Activated T-helper 1 cell treated with Interleukin-2 at 50 U/mL for 16 hours (primary cell): ENCODE measurements at places on chromosomes 2 and 18.

DNA sequence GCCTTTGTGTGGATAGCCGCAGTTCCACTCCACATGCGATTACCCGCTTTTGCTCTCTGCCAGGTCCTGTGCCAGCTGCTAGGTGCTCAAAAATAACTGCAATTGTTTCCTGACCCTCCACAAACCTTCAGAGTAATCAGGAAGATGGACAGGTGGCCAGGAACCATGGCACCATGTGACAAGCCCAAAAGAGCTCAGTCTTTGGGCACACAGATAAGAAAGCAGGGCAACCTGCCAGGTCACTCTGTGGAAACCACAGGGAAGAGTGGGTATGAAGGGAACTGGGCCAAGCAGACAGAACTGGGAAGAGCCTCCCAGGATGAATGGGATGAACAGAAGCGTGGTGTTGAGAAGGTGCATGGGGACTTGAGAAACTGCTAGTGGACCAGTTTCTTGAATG is 79.4 kb upstream of the AGAP1 start:
- no peak for DNase-seq

GRCh38 chr18:730692-731091 is 18.3 kb upstream of the ENOSF1 start:
- no peak for DNase-seq

GRCh38 chr2:135047300-135047699 is at the start of gene MAP3K19:
Gene MAP3K19, minus strand, starts transcription at chr2:135047447. Its CDS starts 22,800 bp downstream, at chr2:135024647.
- DNase-seq: no peak

- no peak for DNase-seq
Measured at GRCh38 chr18:49019446-49020045, 68.8 kb upstream of the SMAD7 start.

GRCh38 chr2:53036196-53036595 is 731.4 kb upstream of the CHAC2 start:
- DNase-seq: no peak

GRCh38 chr2:8671176-8671575 is 10.7 kb upstream of the ID2 start:
- DNase-seq: no peak

DNA sequence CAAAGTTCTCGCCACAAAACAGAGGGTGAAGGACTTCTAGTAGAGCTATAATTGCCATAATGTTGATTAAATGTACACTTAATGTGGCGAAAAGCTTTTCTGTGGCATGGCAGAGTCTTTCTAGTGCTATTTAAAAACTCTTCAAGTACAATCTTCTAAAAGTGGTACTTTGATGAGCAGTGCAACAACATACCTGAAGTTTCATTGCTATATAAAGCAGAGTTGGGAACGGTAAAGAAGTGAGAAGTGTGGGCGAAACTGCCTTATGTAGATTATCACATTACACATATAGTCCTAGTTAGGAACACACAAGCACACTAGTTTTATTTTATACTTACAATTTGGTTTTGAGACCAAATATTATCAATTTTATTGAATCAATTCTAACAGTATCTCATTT is 49.5 kb downstream of the FIGN start:
- DNase-seq: no peak

GRCh38 chr2:217539126-217539525 is 463.7 kb downstream of the TNS1 start:
- no peak for DNase-seq

DNA sequence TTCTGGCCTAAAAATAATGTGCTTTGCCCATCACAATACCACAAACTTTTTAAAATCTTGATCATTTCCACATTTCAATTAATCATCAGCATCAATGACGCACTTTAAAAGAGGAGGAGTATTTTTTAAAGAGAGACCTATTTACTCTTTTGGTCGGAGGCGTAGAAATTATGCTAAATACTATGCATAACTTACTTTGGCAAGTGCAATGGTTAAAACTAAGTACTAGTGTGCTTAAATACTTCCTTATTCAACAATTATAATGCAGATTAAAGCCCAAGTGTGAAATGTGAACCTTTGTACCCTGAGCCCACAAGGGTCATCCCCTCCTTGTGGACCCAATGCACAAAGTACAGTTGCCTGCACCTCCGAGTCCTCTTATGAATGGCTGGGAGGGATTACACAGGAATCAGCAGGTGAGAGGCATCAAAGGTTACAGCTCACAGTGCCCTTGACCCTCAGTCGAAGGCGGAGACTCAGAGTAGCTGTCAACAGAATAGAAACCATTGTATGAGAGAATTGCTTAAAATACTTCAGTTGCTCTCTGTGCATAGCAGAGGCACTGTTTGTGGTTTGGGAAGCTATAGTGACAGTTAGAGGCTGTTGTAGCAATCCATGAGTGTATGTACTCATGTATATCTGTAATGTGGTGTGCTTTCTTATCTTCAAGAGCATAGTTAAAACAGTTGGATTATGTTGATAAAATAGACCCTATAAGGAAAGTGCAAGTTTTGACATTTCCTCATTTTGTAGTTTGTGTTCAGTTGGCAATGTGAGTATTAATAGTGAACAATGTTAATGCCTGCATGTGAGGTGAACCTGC is 151.7 kb upstream of the ITGA4 start:
- no peak for DNase-seq

DNA sequence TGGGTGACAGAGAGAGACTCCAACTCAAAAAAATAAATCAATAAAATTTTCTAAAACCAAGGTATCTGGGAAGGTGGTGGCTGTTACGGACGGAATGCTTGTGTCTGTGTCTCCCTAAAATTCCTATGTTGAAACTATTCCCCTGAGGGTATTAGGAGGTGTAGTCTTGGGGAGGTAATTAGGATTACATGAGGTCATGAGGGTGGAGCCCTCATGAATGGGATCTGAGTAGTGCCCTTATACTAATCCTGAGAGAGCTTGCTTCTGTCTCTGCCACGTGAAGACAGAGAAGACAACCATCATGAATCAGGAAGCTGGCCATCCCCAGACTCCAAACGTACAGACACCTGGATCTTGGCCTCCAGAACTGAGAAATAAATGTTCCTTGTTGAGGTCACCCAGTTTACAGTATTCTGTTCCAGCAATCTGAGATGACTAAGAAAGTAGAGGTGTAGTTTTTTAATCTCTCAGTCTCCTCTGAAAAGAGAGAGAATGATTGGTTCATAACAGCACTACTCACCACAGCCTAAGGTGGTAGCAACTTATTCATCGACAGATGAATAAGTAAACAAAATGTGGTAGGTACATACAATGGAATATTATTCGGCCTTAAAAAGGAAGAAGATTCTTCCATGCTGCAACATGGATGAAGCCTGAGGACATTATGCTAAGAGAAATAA is 38.4 kb downstream of the TGFBRAP1 start:
- no peak for DNase-seq

- DNase-seq: no peak
Measured at GRCh38 chr2:66814916-66815315, 380.0 kb downstream of the MEIS1 start.

DNA sequence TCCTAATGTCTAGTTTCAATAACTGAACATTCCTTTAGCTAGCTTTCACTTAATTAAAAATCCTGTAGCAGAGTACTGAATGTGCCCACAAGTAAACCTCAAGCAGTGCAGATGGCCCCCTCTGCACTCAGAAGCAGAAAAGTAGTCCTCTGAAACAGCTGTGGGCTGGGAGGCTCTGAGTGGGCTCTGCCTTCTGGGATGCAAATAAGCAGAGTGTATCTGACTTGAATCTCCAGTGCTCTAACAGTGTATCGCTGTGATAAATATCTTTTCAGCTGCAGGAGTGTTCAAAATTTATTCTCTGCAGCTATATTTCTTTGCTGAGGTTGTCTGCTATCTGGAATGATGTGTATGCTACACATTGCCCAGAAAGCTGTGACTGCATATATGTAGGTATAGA is 44.8 kb upstream of the SYT4 start:
- no peak for DNase-seq

DNA sequence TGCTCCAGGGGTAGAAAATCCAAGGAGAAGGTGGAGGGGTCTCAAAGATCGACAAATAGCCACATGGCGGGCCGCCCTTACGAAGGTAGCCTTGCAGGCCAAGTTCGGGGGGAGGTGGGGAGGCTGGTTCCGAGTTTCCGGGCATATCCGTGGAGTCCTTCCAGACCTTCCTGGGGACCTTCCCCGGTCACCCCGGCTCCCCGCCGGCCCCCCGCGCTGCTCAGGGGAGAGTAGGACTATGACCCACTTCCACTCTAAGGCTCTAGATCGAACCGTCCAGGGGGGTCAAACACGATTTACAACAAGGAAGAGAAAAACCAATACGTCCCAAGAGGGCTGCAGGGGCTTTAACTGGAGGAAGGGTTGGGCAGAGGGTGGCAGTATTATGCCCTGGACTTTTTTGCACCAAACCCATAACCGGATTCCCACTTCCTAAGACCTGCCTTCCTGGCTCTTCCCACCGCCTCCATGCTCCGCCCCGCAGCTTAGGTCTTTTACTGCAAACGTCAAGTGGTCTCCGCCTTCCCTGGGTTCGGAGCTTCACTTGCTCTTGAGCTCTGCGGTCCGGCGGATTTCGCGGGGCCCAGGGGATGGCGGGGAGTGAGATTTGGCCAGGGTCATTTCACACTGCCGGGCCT is 779 bp upstream of the LYPD6 start:
- DNase-seq: no peak

- no peak for DNase-seq
Measured at GRCh38 chr2:46340740-46341420, 43.7 kb downstream of the EPAS1 start.

- no peak for DNase-seq
Measured at GRCh38 chr2:101811226-101812015, 113.9 kb downstream of the MAP4K4 start.

GRCh38 chr2:218137514-218137913 is 11.7 kb downstream of the CXCR2 start:
- DNase-seq: no peak

DNA sequence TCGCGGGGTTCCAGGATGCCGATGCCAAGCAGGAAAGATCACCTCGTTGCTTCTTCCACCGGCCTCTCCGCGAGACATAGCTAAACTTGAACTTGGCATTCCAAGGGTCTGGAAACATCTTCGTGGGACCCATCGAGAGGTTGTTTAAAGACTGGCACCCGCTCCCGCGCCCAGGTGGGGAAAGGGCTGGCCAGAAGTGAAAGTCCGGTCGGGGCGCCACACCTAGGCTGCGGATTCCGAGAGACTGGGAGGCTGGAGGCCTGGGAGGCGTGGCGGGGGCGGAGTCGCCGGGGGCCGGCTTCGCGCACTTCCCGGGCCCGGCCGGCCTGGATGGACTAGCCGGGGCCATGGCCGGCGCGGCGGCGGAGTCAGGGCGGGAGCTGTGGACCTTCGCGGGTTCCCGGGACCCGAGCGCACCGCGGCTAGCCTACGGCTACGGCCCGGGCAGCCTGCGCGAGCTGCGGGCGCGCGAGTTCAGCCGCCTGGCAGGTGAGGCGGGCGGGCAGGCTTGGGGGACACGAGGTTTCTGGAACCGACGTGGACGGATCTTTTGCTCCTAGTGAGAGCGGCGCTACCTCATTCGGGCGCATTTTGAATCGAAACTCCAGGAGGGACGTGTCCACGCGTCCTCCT is at the start of gene MOCOS:
TSS of gene MOCOS (plus strand) at position 305 of the 633 bp plus-strand sequence. CDS start at position 348, 43 bp downstream.
- DNase-seq: peak; percentile 10

GRCh38 chr2:239676716-239677452 is 276.1 kb upstream of the HDAC4 start:
- no peak for DNase-seq

GRCh38 chr2:30301551-30301950 is 70.2 kb downstream of the LBH start:
- DNase-seq: no peak

- DNase-seq: no peak
Measured at GRCh38 chr18:48249854-48250253, 159.3 kb downstream of the ZBTB7C start.

GRCh38 chr2:235005603-235006259 is 53.9 kb downstream of the SH3BP4 start:
- no peak for DNase-seq

DNA sequence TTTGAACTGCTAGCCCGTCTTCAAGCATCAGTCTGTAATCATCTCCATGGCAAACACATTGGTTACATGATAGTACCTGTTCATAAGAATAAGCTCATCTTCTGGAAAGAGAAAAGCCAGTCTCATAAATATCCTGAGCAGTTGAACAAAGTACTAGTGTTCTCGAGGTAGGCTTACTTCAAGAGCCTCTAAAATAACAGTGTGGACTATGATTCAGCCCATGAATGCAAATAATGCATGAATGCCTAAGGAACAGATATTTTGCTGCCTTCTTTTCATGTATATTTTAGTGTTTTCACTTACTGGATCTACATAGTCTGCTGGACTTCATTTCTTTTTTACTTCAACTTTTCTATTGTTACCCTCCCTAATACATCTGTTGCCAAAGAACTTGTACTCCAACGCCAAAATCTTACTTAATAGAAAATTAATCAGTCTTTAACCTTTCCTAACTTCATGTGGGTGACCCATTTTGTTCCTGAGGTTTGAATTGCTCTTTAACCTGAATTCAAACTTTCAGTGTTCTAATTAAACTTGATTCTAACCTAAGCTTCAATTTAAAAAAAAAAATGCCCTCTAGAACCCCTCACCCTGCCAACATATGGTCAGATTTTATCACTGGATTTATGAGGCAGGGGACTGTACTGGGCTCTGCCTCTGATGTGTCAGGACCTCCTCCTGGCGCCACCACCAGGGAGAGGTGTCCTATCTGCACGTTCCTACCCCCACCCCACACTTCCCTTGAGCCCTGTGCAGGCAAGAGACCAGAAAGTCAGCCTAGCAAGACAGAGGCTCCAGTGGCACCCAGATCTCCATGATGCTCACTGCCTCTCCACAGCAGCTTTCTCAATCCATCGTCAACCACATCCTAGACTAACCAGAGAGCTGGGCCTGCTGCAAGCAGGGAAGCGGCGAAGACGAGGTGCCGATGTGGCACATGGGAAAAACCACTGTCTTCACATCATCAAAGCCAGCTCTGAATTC is 264.7 kb upstream of the ID2 start:
- DNase-seq: no peak

DNA sequence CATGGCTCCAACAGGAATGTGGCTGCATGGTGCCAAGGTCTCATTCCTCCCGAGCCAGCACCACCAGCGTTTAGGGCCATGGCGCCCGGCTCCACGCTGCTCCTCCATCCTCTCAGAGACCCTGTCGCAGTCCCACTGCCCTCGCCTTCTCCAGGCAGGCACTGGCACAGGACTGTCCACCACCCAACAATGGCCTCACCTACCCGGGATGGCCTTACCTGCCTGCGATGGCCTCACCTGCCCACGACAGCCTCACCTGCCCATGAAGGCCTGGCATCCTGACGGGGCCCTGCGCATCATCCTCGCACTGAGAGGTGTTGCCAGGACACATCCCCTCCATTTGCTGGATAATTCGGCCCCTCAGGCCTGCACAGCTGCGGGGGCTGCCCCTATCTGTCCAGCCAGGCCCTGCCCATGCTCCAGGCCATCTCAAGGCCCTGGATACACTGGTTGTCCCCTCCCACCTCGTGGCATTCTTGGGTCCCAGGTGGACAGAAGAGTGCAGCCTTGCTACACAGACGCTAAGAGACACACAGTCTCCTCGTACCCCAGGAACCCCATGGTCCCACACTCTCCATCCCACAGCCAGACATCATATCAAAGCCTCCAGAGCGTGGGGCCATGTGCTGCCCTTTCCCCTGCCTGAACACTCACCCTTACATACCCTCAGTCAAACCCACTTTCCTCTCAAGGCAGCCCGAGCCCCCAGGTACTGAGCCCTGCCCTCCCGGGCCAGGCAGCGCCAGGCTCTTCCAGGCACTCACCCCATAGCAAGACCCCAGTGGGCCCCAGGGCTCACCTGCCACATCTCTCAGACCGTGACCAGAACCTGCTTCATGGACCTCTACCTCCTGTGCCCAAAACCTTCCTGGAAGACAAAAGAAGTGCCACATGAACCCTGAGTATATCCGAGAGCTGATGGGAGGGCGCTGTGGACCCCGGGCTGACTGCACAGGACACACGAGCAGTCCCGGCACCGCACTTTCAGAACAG is 268.6 kb downstream of the EIPR1 start:
- DNase-seq: no peak

GRCh38 chr2:6692056-6692455 is 173.7 kb downstream of the CMPK2 start:
- DNase-seq: no peak
